ENCODE measurements at places on chromosomes 13 and 19.

DNA sequence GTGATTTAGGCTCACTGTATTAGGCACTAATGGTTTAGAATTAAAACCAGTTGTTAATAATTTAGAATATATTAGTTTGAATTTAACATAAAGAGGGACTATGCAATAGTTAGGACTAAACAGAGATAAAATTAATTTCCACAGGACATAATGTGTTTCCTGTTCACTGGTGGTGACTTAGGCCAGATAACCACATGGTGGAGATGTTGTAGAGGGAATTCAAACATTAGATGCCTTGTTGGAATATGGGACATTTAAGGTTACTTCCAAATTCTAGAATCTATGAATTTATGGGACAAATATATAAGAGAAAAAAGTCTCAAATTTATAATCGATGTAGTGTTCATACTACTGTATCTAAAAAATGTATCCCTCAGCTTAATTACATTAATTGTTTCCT is 615.5 kb upstream of the KLHL1 start:
- DNase-seq = no peak

GRCh38 chr19:48989701-48990291 is 3.3 kb downstream of the GYS1 start:
- DNase-seq = no peak

DNA sequence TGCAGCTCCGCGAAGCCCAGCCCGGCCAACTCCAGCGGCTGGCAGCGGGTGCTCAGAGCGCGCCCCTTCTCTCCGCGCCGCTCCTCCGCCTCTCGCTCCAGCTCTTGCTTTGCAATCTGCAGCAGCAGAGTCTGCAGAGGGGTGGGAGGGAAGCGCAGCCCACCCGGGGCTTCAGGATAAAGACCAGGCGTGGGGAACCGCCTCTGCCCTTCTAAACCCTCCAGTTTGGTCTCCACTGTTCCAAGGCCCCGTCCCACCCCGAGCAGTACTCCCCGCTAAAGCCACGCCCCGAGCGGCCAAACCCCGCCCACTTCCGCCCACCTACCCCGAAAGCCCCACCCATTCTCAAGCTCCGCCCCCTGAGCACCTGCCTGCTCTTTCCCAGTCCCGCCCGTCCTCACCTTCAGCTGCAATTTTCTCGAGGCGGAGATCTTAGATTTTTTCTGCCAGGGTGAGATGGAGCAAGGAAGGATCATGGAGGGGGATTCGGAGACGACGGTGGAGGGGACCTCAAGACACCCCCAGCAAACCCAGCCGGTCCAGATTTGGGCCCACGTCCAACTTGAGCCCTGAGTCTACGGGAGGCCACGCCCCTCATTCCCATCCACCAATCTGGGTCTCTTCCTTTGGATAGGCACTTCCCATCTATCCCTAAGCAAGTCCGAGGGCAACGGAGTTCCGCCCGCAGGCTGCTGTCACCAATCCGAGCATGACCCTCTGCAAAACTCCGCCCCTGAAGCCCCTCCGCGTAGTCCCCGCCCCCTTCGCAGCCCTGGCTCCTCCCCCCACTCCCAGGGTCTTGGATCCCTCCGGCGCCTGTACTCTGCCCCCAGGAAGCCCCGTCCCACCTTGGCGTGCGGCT is 1.1 kb downstream of the TNNI3 start:
- DNase-seq = peak; percentile 74

DNA sequence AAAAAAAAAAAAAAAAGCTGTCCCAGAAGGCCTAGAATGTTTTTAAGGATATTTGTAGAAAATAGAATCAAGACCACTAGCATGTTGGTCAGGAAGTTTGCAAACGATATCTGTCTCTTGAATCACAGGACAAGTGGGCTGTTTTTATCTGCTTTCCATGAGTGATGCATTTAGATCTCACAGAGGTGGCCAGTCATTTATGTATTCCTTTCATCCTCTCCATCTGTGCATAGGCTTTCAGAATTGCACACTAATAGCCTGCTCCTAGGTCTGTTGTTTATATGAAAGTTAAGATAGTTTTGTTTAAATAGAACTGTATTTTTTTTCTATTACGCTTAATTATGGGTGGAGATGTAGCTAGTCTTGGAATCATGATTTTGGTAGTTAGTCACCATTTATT is 289.5 kb downstream of the SHISA2 start:
- DNase-seq = no peak

DNA sequence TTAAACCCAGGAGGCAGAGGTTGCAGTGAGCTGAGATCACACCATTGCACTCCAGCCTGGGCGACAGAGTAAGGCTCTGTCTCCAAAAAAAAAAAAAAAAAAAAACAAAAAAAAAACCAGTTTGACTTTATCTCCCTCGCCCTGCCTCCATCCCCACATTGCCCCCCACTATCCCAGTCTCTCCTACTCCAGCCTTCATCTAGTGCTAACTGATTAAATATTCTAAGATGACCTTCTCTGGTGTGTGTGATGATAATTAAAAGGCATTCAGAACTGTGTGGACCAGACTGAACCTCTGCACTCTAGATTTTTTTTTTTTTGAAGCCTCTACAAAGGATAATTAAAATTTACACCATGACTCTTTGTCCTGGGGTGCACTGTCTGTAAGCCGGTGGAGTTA is 6.0 kb upstream of the DLL3 start:
- no peak for DNase-seq

- DNase-seq = no peak
These were observed 15.9 kb upstream of the KCTD15 start for GRCh38 chr19:33780746-33781145.

DNA sequence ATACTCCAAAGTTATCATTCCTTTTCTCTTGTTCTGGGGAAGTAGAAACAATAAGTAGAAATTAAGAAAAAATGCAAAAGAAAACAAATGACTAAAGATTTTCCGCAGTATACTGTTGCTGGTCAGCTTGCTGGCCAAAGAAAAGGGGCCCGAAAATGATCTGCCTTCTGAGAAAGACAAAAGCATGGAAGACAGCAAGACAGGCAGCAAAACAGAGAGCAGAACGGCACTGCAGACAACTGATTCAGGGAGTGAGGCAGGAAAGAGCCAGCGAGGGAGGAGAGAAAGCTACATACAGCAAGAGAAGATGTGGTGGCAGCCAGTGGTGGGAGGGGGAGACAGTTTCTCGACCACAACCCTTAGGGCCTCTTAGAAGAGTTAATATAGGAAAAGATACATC is 5.3 kb upstream of the DOCK9 start:
- DNase-seq = no peak

DNA sequence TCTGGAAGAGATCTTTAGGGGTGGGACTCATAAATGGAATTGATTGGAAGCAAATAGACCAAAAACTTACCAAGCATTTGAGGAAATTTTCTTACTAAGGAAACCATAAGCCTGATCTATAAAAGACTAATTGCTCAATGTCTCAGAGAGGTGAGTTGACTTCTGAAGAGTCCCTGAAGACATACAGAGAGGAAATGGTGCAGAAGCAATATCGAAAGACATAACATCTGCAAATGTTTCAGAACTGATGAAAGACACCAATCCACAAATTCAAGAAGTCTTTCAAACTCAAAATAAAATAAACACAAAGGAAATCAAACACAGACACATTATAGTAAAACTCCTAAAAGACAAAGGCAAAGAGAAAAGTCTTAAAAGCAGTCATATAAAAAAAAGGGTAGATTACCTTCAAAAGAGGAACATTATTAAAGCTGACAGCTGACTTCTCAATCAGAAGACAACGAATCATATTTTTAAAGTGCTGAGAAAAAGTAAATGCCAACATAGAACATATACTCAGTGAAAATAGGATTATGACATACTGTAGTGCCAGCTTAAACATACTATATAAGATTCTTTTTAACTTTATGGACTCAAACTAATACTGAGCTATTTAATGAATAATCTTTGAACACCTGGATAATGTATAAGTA is 45.4 kb upstream of the CALM3 start:
- no peak for DNase-seq

DNA sequence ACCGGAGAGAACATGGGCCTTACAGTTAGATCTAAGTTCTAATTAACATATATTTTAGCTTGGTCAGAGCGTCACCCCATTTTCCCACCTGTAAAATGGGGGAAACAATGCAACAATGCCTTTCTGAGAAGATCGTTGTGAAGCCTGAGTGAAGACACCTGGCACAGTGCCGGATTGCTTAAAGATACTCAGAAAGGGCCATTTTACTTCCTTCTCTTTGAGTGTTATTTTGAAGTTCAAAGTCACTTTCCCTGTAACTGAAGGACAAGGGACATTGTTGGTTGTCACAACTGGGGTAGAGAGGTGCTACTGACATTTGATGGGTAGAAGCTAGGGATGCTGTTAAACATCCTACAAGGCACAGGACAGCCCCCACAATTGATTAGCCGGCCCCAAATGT is 28.1 kb downstream of the HSPH1 start:
- no peak for DNase-seq

GRCh38 chr13:44768775-44769581 is 192.8 kb upstream of the TSC22D1 start:
- no peak for DNase-seq

- no peak for DNase-seq
These were observed 471.0 kb downstream of the OLFM4 start for GRCh38 chr13:53499576-53500133.

DNA sequence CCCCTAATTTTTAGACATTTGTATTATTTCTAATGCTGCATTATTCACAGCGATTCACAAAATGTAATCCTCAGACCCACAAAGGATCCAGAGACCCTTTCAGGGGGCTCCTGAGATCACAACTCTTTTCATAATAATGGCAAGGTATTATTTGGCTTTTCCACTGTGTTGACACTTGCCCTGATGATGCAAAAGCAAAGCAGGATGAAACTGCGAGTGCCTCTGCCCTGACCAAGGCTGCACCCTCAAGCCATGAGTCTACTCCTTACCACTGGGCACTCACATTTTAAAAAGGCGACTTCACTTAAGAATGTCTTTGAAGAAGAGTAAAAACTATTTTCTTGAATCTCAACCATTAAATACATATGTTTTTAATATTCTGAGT is 11.4 kb downstream of the ELF1 start:
- DNase-seq = no peak

All from transverse colon (tissue), 4 donors.